ENCODE measurements at places on chromosomes 12 and 14.

GRCh38 chr12:63319386-63319785, 168.4 kb upstream of the AVPR1A start:
- peak; percentile 76 for DNase-seq

DNA sequence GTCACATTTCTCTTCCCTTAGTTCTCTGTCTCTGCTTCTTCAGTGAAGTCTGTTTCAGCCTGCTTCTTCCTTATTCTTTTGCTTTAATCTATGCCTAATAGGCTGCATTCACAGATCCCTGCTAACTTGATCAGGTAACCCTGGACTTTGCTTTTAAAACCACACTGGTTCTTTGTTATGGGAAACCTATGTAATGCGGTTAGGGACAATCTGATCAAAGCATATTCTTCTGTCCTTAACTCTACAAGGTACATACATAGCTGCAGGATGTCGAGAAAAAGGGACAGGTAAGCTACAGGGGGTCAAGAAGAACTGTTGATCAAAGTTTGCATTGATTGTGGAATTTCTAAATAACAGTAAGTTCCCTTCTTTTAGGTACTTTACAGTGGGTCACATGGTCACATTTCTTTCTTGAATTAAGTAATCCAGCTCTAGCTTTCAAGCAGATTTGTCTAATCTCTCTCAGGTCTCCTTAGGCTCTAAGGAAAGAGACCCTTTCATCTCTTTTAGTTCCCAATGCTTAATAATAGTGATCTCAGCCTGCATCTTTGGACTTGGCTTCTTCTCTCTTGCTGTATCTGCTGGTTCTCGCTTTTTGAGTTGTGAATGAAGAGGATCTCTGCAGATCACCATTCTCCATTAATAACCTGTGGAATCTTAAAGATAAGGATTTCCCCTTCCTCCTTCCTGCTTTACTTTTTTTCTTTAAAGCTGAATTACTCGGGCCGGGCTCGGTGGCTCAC, 3.8 kb downstream of the COPZ1 start:
- DNase-seq = no peak

DNA sequence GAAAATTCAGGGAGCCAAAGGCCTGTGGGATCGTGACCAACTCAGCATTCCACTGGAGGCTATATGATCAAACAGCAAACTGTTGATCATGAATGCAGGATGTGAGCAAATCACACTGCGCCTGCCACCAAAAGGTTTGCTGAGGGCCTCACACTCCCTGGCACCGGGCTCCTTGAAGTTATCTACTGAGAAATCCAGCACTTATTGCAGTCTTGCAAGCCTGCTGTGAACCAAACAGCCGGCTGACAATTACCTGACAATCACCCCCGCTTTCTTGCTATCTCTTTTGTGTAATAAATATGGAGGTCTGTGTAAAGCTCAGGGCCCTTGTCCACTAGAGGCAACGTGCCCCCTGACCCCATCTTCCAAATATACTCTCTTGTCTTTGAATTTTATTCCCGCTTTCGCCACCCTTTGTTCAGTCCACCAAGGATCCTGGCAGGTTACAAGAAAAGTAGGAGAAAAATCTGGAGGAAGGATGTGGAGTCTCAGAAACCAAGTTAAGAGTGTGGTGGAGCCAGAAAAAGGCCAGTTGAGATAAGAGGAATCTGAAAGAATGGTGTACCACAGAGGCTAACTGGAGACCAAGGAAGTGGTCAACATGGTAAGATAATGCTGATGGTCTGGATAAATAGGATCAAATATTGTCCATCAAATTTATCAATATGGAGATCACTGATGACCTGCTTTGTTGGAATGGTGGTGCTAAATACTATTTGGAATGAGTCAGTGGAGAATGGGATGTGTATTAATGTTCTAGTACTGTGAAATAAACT, 229.2 kb downstream of the ALX1 start:
- no peak for DNase-seq

GRCh38 chr12:58238411-58238810, 297.0 kb downstream of the ATP23 start:
- DNase-seq = no peak

GRCh38 chr12:6869049-6870021, 2.0 kb downstream of the TPI1 start:
- DNase-seq = peak; percentile 71

- peak; percentile 64 for DNase-seq
Observed at GRCh38 chr14:104708606-104709268, 15.3 kb upstream of the ADSS1 start.

DNA sequence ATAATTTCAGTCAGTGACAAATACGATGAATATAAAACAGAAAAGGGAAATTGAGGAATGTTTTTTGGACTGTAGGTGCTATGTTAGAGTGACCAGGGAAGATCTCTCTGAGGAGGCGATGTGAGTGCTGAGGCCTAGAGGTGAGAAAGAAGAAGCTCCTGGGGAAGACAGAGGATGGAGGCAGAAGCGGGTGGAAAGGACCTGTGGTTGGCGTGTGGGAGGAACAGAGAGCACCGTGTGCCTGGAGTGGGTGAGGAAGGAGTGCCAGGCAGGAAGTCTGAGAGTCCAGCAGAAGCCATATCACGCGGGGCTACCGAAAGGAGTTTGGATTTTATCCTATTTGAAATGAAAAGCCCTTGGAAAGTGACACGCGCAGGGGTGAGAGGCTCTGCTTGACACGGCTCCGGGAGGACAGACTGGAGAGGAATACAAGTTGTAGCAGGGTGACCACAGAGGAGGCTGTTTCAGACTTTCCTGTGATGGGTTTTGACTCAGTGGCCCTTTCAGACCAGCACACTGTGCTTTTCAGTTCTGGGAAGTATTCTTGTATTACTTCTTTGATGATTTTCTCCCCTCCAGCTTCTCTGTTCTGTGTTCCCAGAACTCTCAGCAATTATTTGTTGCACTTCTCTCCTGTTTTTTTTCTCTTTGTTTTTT, 96.9 kb downstream of the VRK1 start:
- no peak for DNase-seq

GRCh38 chr14:54789781-54790480, 112.7 kb downstream of the GCH1 start:
- no peak for DNase-seq

DNA sequence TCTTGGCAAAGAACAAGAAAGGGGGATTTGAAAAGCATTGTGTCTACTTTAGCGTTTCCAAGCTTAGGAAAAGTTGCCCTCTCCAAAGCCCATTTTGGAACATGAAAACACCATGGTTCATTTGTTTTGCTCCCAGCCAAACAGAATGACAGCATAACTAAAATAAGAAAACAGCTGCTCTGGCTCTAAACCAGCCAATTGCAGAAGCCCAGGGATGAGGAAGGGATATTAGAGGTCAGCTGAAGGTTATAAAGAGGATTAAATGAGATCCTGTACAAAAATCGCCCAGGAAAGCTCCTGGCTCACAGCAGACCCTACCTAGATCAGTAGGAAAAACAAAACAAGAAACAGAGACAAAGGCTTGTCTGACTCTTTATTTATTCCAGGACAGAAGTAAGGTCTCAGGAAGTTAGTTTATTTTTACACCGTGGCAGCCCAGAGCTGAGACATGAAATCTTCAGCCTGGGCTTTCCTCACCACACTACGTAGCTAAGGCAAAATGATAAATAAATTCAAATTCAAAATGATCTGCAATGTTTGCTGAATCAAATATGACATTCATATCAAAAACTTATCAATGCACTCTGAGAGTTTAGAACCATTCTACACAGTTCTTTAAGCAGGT, 25.9 kb downstream of the SPX start:
- DNase-seq = no peak

DNA sequence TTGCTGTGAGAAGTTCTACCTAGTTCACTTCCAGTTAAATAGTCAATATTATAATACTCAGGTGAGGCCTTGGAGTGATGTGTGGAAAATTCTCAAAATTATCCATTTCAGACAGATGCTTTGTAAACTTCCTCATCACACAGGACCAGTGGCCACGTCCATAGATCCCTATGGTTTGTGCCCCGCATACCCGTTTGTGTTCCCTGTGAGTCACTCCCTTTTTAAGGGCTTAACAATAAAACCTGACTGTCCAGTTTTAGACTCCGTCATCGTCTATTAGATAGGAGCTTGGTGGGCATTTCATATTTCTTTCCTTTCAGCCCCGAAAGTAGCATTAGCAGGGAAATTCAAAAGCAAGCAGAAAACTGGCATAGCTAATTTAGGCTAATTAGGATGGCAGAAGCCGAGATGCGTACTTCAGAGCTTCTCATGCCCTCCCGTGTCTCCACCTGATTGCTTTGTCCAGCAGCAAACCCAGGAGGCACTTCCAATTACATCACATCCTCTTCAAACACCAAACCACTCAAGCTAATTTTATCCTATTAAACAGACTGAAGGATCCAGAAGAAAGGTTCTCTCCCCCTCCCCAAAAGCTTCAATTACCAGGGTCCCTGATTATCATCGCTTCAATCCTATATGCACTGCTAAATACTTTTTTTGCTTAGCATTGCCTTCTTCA, 186.6 kb upstream of the OTX2 start:
- DNase-seq = no peak

DNA sequence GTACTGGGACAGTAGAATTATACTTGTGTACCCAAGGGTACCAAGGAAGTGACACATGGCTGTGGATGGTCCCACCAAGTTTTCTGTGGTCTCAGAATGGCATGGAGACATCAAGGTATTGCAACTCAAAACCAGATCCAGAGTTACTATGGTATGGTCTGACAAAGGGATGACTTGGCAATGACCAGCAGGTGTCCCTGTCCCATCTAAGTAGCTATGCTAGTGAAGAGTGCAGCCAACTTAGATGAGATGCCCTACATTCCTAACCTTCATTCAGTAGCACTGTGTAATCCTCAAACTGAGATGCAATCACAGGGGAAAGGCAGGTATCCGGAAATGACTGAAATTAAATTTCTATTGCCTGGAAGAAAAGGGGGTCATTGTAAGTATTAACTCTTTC, 188.7 kb upstream of the TMEM260 start:
- no peak for DNase-seq

DNA sequence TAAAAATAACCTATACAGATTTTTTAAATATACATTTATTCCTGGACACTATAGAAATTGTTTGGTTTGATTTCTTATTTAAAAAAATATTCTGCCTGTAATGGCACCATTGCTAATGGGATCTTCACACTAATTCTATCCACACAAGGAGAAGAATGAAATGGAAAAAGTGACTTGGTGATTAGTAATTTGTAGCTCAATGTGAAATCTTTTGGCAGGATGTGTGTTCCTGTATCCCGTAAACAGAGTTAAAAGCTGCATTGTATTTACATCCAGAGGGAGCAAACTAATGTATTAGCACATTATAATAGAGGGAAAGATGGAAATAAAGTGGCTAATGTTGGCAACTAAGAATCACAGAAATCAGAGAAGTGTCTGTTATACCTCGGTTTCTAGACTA, 1455.3 kb upstream of the FLRT2 start:
- DNase-seq = no peak

DNA sequence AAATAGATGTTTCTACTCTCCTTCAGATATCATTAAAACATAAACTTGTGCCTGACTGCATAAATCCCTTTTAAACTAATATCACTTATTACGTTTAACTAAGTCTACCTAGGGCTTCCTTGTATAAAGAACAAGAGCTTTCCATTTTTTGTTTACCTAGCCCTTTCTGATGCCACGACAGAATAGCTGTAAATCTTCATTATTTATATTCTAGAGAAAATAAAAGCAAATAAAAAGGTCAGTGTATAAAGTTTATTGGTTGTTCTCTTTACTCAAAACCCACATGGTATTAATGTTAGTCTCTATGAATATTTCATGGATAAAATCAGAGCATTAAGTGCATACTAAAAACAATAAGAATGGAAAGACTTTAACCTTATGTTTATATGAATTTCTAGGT, 269.1 kb downstream of the NAV3 start:
- DNase-seq = no peak

DNA sequence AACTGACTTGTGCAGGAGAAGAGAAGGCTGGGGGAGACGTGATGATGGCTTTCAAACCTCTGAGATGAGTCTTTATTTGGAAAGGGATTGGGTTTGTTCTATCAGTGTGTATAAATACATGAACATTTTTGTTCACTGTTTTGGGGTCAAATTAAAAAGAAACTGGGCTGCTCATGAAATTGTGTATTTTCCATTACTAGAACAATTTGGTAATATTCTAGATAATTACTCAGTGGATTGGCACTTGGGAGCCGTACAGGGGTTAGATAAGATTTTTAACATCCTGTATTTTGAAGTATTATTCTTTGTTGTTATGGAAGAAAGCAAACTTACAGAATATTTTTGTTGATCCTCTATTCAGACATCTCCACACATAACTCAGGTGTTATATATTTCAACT, 340.6 kb downstream of the PRKD1 start:
- no peak for DNase-seq

DNA sequence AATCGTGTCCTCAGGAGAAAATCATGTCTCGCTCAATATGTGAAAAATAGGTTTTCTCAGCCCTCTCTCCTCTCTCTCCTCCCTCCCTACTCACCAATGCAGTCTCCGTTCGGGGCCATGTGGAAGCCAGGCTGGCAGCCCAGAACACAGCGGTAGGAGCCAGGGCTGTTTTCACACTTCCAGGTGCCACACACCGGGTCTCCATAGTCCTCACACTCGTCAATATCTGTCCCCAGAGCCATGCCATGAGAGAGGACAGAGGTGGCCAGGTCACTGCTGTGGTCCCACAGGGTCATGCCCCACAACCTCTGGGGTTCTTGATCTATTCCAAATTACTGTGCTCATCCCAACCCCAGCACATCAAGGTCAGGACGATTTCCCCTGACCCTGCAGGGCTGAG, 13.5 kb downstream of the ISCA2 start:
- no peak for DNase-seq

GRCh38 chr14:94775871-94776210, 5.9 kb upstream of the GSC start:
- peak; percentile 54 for DNase-seq

- peak; percentile 31 for DNase-seq
Observed at GRCh38 chr12:53695152-53696145, 19.6 kb upstream of the ATP5MC2 start.

DNA sequence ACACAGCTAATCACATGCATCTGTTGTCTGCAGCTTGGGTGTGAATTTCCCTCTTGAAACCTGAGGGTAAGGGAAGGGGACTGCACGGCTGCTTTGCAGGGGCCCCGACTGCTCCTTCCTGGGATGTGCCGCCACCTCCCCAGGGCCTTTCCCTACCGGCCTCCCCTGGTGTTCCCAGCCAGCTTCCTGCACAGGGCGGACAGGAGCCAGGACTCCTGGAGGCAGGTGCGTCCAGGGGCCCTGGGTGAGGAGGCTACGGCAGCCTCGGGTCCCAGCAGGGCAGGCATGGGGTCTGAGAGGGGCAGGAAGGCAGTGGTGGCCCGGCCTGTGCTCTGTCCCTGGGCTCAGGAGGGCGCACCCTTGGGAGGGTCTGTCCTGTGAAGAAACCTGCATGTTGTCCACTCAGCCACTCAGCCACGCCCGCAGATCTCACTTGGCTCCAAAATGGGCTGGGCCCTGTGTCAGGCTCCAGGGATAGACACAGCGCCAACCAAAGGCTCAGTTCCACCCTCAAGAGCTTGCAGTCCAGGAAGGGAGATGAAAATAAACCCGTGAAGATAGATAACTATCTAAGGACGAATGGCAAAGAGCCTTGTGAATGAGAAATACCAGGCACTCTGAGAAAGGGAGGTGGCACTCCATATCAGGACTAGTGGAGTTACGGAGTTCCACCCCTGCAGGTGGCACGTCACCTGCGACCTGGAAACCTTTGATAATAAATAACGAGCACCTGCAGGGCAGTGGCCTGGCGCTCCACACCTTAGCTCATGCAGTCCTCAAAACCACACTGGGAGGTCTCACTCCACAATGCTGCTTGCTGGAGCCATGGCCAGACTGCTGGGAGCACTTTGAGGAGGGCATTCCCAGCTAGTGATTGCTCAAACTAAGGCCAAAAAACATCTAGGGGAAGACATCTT, 427.4 kb downstream of the AACS start:
- DNase-seq = no peak
